ENCODE measurements at places on chromosomes 2 and 18.

DNA sequence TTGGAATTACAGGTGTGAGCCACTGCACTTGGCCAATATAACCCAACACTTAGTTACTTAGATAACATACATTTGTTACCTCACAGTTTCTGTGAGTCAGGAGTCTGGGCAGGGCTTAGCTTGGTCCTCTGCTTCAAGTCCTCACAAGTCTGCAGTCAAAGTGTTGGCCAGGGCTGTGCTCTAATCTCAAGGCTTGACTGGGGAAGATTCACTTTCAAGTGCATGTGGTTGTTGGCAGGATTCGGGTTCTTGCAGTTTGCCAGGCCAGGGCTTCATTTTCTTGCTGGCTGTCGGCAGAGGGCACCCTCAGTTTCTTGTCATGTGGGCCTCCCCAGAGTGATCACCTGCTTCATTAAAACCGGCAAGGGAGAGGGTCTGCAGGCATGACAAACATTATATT is 103.7 kb downstream of the SLC4A3 start:
- DNase-seq: no peak

GRCh38 chr2:43569921-43570320 is 25.9 kb downstream of the THADA start:
- DNase-seq: no peak

- no peak for DNase-seq
These were observed 506.1 kb upstream of the FAM98A start for GRCh38 chr2:34105006-34105767.

GRCh38 chr2:149931486-149931885 is 343.9 kb upstream of the MMADHC start:
- DNase-seq: no peak

GRCh38 chr18:9914334-9914583 is 443 bp downstream of the VAPA start:
- no peak for DNase-seq

- DNase-seq: no peak
These were observed 58.5 kb downstream of the CABYR start for GRCh38 chr18:24197412-24197811.

GRCh38 chr18:7269942-7270341 is 39.1 kb downstream of the LRRC30 start:
- DNase-seq: no peak

GRCh38 chr18:12858991-12859390 is 25.0 kb downstream of the PTPN2 start:
- DNase-seq: no peak

GRCh38 chr2:147525819-147526489 is 318.9 kb upstream of the ACVR2A start:
- no peak for DNase-seq

GRCh38 chr2:199366406-199366805 is 91.3 kb downstream of the SATB2 start:
- DNase-seq: no peak

GRCh38 chr2:225693259-225693658 is 293.7 kb downstream of the NYAP2 start:
- DNase-seq: no peak

DNA sequence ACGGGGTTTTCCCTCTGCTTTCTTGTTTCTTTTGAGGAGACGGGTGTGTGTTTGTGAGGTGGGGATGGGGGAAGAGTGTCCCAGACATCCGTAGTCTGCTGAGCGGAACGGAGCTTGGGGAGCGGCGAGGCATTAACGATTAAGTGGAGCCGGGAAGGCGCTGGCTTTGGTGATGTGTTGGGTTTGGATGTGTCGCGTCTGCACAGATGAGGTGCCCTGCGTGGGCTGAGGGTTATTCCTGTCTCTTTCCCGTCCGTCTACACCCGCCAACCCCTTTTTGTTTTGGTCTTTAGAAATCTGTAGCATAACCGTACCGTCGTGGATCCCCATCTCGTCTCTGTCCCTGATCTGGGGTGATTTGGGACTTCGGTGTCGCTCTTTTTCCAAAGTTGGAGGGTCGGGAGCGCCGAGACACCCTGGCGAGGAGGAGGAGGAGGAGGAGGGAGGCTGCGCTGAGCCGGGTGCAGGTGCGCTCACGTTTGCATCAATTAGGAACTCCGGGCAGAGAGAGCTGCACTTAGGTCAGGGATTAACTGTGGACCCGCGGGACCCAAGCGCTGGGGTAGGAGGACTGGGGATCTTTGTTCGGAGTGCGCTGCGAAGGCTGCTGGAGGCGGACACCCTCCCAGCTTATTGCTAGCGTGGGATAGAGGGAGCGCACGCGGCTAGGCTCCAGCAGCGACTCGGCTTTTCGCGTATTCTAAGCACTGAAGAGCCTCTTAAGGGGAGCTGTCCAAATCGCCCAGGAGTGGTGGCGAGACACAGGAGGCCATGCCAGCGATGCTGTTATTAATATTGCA is 720.3 kb downstream of the DPP10 start:
- no peak for DNase-seq

- DNase-seq: no peak
These were observed 58.4 kb downstream of the SMAD4 start for GRCh38 chr18:51088410-51088809.
